ENCODE measurements at places on chromosomes 2 and 18.

- DNase-seq = peak; percentile 29
Measured at GRCh38 chr2:118102433-118103082, 14.3 kb downstream of the INSIG2 start.

- no peak for DNase-seq
Measured at GRCh38 chr2:19671916-19672315, 229.9 kb downstream of the TTC32 start.

- DNase-seq = no peak
Measured at GRCh38 chr2:229646186-229646723, 68.1 kb downstream of the DNER start.

DNA sequence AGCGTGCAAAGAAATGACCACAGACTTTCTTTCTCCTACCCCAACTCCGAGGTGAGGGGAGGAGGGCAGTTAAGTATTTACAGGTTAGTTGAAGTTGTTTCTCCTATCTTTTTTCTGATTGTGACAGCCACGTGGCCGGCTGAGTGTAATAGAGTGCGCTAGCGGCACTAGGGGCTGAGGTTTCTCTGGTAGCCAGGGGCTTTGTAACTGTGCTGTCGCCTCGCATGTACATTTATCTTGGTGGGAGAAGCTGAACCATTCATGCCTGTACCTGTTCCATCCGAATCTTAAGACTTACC lies 214.1 kb upstream of the STON1 start:
- peak; percentile 32 for DNase-seq

DNA sequence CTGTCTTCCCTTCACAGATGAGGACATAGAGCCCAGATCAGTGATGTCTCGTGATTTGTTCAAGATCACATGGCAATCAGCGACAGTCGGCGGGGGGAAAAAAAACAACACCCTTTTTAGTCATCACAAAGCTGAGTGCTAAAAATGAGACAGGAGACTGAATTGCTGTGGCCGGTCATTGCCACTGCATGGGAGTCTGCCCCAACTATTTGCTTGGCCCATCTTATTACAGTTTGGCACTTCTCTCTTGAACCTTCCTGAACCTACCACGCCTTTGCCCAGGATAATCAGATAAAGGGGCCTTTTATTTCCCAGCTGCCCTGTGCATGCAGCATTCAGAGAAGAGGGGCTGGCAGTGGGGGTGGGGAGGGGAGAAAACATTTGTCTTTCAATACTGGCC lies 42.7 kb downstream of the SETBP1 start:
- no peak for DNase-seq

All from RCC 7860 (cell line).